Placental pericyte (primary cell): ENCODE measurements at places on chromosomes 6 and 20. TPM values are rescaled to one million over a fixed set of nuclear protein-coding genes. Genes with fewer than 3 reads are reported as not detected.

The VGLL2 gene
- total RNA-seq, result not detected in 2 replicates

The LY6G5C gene
- 0.66 and 2.7 TPM in 2 replicates for total RNA-seq

The BMP2 gene
- total RNA-seq, result 6.8 and 45.2 TPM in 2 replicates

The SPTLC3 gene
- 1.7 and 2.4 TPM in 2 replicates for total RNA-seq
